ENCODE measurements at places on chromosomes 11 and 22. TPM values are rescaled to one million over a fixed set of nuclear protein-coding genes. Genes with fewer than 3 reads are reported as not detected.

DNA sequence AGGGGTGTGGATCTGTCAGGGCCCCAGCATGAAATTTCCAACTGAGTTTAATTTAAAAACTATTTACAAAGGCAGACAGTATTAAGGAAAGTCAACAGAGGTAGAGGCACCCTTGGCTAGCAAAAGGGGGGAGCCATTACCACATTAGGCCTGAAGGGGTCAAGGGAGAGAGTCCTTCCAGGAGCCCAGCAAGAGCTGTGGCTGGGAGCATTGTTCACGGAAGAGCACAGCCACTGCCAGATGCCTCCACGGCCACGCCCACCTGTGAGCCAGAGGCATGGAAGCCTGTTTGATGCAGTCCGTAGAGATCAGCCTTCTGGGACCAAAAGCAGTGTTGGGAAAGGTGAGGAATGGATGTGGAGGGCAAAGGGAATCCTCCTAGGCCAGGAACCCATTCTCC lies 102.6 kb downstream of the GALNT18 start:
- DNase-seq = no peak

DNA sequence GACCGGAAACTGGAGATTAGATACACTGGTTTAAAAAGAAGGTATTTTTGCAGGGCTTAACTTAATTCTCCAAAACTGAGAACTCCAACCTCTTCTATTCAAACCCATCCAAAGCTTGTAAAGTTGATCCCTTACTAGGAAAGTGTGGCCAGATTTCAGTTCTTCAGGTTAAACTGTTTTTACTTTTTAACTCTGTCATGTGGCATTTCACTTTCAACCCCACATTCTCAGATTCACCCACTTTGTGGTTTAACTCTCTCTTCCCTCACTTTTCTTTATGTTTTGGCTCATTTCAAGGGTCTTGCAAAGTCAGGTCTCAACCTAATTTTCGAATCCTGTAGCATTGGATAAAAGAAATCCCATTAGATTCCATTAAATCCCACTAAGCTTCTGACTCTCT lies 75.4 kb downstream of the MPPED2 start:
- no peak for DNase-seq

The SMIM38 gene
- 0.38 TPM for total RNA-seq

DNA sequence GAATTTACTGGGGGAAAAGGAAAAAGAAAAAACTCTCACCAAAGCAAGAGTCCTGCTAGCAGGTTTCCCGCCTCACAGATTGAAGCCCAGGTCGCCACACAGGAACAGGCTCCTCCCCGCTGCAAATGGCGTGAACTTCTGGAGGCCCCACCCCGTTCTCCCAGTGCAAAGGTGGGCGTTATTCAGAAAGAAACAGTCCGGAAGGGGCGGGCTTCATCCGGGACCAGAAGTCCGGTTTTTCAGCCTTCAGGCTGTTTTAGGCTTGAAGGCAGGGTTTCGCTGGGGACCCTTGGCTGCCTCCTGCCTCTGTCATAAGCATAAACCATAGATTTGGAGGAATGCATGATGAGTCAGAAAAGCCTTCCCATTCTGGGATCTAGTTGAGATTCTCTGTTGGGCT lies 148.3 kb upstream of the POU2AF2 start:
- DNase-seq = no peak

- no peak for DNase-seq
These were observed 25.4 kb downstream of the FXYD6 start for GRCh38 chr11:117851106-117851505.

The IGSF22 gene
- total RNA-seq = not detected

DNA sequence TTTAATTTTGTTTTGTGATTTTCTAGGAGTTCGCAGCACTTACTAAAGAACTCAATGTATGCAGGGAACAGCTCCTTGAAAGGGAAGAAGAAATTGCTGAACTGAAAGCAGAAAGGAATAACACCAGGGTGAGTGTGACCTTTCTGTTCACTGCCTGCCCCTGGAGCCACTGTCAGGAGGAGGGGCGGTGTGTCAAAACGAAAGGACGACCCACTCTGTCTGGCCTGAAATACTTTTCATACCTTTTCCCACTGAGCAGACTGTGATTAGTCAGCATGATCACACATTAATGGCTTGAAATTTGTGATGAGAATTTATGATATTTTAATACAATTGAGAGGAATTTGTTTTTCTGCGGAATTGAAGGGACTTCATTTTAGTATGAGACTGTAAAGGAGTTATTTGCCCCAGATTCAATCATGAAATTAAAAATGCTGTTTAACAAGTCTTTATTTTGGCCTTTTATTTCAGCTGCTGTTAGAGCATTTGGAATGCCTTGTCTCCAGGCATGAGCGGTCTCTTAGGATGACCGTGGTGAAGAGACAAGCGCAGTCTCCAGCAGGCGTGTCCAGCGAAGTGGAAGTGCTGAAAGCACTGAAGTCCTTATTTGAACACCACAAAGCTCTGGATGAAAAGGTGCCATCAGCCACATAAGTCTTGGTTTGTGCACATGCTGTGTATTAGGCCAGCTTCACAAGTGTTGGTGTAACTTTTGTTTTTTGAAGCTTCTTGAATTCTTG lies 54.1 kb downstream of the PPFIA1 start:
- no peak for DNase-seq

GRCh38 chr11:62546244-62546928 lies at the start of gene AHNAK:
Gene AHNAK, minus strand, starts transcription at chr11:62546806. Its CDS starts 10,708 bp downstream, at chr11:62536098.
- no peak for DNase-seq

GRCh38 chr11:117973503-117973860 lies 12.7 kb upstream of the IL10RA start:
- no peak for DNase-seq

DNA sequence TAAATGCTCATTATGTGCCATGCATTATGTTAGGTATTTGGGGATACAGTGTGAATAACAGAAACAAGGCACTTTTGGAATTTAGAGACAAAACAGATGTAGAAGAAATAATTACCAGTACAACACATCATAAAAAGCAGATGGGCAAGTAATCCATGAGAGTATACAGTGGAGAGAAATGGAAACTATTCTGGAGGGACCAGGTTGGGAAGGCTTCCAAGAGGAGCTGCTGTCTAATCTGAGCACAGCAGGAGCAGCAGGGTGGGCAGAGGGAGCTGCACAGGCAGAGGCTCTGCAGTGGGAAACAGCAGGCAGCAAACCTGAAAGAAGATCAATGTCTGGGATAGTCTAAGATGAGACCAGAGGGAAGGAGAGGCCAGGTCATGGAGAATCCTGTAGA lies 268.7 kb upstream of the CCDC90B start:
- DNase-seq = no peak

Data from SJSA1 (cell line).